Thymus (tissue), 14 donors: ENCODE measurements at places on chromosomes 2 and 18. TPM values are rescaled to one million over a fixed set of nuclear protein-coding genes. Genes with fewer than 3 reads are reported as not detected.

Gene SYT4
- total RNA-seq = 0.14 TPM

- DNase-seq = no peak
Observed at GRCh38 chr2:96899413-96899741, 29.5 kb upstream of the SEMA4C start.

DNA sequence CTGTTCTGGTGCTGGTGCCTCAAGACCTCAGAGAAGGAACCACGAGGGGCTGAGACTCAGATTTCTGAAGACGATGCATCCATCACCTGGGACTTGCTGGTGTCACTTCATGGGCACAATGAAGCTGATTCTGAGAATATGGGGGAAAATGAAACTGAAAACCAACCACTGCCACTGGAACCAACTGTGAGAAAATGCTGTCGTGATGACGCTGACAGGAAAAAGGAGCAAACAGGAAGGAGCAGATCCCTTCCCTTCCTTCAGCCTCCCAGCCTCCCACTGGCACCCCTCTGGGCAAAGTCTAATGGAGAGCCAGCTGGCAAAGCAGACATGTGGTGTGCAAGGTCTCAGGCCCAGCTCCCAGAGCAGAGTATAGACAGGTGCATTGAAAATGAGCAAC is 109.7 kb downstream of the FOXI3 start:
- no peak for DNase-seq

DNA sequence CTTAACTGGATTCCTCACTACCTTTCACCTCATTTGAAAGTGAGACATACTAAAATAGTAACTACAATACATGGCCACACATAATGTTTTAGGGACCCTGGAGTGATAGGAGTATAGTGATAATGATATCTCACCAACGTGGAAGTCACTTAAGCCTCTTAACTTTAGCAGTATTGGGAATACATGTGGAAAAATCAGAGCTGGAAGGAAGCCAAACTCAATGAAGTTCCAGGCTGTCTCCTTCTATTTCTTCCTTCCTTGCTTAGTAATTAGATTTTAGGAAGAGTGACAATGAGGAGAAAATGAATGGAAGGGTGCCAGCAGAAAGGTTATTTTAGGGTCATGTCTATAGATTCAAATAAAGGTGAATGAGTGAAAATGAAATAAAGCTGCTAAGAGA is 387.3 kb downstream of the PLCL1 start:
- no peak for DNase-seq

GRCh38 chr2:25303633-25304236 is 38.0 kb downstream of the DNMT3A start:
- DNase-seq = no peak

DNA sequence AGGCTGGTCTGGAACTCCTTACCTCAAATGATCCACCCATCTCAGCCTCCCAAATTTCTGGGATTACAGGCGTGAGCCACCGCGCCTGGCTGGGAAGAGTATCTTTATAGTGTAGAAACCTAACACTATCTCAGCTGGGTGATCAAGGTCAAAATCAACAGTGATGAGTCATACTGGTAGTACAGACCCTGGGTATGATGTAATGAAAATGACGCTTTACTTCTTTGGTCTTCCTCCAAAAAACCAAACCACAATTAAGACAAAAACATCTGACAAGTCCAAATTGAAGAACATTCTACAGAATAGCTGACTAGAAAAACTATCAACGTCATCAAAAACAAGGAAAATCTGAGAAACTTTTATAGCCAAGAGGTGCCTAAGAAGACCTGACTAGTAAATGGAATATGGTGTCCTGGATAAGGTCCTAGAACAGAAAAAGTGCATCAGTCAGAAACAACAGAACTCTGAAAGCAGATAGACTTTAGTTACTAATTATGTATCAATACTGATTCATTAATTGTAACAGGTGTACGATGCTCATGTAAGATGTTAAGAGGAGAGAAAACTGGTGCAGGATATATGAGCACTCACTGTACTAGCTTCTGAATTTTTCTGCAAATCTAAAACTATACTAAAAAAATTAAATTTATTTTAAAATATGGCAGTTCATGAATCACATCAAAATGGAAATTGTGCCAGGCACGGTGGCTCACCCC is 25.4 kb downstream of the PDCL3 start:
- DNase-seq = no peak

Gene TGFA
- 1.6 TPM for total RNA-seq

DNA sequence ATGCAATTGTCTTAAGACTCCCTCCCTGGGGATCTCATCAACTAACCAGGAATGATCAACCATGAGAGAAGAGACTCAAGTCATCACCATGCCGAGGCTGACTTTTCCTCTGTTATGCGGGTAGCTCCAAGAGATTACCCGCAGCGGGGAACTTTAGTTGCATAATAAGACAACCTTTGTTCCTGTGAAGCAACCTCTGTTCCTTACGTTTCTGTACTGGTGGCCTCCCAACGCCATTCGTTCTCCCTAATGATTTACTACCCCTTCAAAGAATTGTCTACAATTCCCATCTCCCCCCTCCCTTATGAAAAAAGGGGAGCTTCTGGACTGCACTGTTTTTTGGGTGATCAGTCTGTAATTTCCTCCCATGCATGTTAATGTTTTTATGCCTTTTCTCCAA is 66.1 kb upstream of the LRPPRC start:
- no peak for DNase-seq

DNA sequence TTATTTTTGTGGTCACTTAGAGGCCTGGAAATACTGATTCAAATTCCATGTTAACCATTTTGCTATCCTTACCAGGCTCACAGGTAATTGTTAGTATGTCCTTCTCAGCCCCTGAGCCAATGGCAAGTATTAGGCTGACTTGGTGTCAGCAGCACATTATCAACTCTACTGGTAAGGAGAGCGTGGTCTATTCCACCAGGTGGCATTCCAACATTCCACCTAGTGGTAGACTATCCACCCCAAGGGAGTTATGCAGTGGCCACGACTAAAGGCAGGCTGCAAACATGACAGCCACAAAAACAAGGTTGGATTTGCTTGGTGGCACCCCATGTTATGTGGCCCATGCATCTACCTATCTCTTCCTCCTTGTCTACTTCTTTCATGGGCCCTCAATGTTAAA is 31.8 kb upstream of the GCC2 start:
- DNase-seq = no peak

DNA sequence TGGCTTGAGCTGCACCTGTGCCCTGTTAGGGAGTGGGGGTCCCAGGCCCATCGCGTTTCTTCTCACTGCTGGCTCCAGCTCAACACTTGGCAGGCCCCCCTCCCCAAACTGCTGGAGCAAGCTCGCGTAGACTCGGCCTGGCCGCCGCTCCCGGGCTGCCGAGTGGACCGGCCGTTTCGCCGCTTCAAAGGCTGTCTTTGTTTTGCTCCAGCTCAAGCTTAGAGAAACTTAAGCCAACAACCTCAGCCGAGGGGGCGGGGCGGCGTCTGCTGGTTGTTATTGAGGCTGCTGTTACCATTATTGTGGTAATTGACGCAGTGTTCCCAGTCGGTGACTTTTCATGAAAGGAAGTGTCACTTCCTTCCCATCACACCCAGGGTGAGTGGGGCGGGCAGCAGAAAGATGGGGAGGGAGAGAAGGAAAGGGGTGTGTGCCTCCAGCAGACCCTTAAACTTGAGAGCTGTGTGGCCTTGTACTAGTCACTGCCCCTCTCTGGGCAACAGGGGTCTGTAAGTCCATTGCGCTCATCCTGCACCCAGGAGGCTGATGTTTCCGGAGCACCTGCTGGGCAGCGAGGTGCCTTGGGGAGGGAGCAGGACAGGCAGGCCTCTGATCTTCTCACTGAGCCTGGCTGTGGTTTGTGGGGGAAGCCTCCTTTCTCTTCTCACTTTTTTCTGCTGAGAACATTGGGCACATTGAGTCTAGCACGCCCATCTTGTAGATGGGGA is 2.1 kb downstream of the ARID5A start:
- no peak for DNase-seq

Gene GCC2
- total RNA-seq = 20.7 TPM

Gene GALNT14
- 1.3 TPM for total RNA-seq

GRCh38 chr2:169131587-169132512 is 62.5 kb downstream of the DHRS9 start:
- no peak for DNase-seq

DNA sequence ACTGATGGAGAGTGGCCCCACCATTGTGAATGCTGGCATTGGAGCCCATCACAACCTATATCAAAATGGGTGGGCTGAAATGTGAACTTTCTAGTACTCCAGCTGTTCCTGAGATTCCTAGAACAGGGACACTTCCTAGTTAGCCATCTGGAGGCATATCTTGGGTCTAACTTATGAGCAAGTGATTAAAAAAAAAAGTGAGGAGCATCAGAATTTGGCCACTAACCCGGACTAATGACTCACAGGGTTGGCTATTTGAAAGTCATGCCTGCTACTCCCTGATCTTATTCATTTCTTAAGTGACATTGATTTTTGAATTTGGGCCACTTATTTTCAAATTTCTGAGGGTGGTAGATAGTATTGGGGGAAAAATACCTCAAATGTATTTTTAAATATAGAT is 216.6 kb downstream of the HRH4 start:
- DNase-seq = no peak

DNA sequence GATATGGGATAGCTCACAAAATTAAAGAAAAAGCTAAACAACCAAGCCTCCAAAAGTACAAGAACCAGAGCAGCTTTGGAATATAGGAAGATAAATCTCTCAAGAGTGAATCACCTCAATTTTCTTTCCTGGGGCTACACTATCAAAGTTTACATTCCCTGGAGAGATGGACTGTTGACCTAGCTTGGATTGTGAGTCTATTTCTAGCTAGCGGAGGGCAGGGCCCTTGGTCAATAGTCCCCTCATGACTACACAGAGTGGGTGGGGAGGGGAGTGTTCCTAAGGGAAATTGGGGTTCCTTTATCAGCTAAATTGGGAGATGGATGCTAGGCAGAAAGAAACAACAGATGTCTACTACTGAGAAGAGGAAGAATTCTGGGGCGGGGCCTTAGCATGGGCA is 29.9 kb upstream of the EIF2AK3 start:
- no peak for DNase-seq

- DNase-seq = peak; percentile 33
Observed at GRCh38 chr2:190947711-190948251, 66.2 kb downstream of the STAT1 start.

Gene C2orf80
- total RNA-seq = not detected

Gene NXPH2
- 1.3 TPM for total RNA-seq

DNA sequence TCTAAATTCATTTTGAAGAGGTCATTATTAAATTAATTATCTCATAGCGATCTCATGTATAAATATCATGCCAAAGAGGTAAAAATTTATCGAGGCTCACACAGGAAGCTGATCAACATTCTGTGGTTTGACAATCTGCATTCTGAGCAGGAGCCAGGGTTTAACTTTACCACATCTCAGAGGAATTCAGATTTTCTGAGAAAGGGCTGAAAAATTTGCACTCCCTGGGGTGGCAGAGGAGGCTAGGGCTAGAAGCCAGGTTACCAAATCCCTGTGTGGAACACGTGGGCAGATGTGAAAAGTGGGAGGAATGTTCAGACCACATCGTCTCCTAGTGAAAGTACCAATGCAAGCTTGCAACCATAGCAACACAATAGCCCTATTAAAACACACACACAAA is 63.5 kb upstream of the CTLA4 start:
- no peak for DNase-seq

Gene GDF7
- total RNA-seq = 0.09 TPM

Gene ECEL1
- 0.28 TPM for total RNA-seq

DNA sequence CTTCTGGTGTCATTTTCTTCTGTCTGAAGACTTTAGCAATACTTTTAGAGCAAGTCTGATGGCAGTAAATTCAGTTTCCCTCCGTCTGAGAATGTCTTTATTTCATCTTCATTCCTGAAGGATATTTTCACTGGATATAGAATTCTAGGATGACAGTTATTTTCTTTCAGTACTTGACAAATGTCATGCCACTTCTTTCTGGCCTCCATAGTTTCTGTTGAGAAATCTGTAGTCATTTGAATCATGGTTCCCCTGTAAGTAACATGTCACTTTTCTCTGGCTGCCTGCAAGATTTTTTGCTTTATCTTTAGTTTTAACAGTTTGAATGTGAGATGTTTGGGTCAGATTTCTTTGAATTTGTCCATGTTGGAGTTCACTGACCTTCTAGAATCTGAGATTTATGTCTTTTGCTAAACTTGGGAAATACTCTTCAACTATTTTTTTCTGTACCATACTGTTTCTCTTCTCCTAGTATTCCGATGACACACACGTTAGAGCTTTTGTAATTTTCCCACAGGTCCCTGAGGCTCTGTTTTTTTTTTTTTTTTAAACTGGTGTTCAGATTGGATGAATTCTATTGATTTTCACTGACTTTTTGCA is 30.2 kb downstream of the RMND5A start:
- no peak for DNase-seq

GRCh38 chr2:12106440-12107080 is 360.1 kb downstream of the LPIN1 start:
- DNase-seq = no peak

DNA sequence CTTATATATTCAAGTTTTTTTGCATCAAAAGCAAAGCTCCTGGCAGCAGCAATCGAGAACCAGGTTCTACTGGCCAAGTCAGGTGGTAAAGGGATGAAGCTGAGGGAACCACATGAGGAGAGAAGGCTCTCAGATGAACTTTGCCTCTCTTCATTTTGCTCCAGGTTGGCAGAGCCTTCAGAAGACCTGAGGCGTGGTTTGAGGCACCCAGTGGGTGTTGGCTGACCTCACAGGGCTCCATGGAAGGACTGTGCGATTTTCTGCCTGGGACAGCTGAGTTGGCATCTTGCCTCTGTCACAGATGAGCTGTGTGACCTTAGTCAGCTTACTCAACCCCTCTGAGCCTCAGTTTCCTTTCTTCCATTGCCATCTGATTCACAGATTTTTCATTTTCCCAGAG is 89.0 kb downstream of the INSIG2 start:
- no peak for DNase-seq

Gene TGOLN2
- 27.4 TPM for total RNA-seq

DNA sequence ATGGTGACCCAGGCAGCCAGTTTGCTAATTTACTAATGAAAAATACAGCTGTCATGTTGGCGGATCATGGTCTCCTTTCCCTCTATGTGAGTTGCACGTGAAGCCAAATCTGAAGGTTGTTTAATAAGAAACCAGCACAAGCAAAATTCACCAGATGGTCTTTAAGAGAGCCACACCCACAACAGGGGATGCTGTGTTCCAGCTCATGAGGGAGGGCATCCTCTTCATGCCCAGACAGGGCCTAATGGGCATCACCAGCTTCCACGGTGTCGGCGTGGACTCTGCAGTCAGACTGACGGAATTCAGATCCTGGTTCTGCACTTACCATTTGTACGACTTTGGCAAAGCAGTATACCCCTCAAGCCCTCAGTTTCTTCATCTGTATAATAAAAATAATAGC is 39.9 kb downstream of the TMEM247 start:
- no peak for DNase-seq

Gene FASTKD1
- 34.1 TPM for total RNA-seq

Gene STEAP3
- 0.90 TPM for total RNA-seq

DNA sequence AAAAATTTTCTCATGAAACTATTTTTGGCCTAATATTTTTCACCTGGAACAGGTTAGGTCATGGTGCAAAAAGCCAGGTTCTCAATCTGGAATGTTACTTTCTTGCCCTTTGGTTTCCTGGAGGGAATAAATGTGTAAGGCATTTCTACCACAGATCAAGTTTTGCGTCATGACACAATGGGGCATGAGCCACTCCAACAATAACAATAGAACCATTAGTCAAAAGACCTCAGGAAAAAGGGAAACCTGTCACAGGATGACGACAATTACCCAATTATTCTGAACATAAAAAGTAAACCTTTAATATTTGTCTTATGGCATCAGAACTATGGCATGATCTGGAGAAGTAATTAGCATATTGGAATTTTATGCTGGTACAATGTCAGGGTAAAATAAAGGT is 88.2 kb upstream of the HNRNPA3 start:
- DNase-seq = no peak

Gene CACNB4
- 3.5 TPM for total RNA-seq

Gene PJVK
- 1.6 TPM for total RNA-seq
